ENCODE measurements at places on chromosomes 3 and 15.

GRCh38 chr3:9185701-9186100, 63.7 kb downstream of the SRGAP3 start:
- no peak for DNase-seq

- no peak for DNase-seq
Observed at GRCh38 chr3:197847866-197848401, 56.9 kb downstream of the LRCH3 start.

DNA sequence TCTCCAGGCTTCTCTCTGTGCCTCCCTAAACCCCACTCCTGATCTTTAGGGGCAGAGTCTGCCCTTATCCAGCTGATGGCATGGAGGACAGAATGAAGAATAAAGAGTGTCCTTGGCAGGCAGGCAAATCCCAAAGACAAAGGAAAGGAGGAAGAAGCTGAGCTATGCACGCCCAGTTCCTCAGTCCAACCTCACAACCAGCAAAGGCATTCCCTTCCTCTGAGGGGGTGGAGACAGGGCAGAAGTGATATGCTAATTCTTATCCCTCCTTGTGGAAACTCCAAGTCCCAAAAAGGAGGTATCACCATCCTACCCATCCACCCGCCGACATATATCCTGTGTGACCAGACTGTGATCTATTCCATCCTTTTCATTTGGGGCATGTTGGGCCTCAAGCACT, 10.5 kb upstream of the CCDC54 start:
- DNase-seq, result no peak

DNA sequence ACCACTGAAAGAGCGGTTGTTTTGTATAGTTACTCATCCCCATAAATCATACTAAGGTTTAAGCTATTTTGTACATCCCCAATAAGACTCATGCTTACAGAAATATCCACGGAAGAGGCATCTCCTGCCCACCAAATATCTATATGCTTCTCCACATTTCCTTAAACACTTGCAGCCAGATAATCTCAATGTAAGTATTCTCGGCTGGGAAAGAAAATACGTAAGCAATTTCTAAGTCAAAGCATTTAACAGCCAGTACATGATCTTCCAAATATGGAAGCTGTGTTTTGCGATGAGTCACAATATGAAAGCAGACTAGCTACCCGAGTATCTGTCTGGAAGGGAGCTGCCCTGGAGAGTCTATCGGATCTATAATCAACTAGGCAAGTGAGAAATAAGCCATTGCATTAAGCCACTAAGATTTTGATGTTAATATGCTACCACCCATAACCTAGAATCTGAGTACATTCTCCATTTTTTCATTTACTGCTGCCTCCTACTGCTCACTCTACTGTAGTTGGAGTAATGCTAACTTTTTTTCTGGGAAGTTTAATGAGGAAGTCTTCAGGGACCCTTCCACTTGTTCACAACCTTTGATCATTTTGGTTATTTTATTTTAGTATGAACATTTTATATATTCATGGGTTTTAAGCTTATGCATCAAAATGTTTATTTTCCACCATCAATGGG, 26.9 kb upstream of the ZMAT3 start:
- DNase-seq, result no peak

DNA sequence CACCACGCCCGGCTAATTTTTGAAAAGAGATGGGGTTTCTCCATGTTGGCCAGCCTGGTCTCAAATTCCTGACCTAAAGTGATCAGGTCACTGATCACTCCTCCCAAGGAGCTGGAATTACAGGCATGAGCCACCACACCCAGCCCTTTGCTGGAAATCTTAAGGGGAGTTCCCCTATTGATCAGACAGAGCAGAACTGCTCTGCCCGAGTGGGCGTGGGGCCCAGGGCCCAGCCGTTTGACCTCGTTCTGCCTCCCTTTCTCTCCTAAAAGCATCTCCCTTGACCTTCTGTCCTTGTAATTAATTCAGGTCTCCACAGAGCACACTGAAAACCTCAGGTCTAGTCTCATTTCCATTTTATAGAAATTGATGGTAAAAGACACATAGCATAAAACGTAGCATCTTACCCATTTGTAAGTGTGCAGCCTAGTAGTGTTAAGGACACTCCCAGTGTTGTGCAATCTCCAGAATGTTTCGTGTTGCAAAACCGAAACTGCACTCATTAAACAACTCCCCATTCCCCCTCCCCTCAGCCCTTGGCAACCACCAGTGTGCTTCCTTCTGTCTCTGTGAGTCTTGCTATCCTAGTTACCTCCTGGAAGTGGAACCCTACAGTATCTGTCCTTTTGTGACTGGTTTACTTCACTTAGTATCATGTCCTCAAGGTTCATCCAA, 89.3 kb downstream of the SLCO3A1 start:
- no peak for DNase-seq

DNA sequence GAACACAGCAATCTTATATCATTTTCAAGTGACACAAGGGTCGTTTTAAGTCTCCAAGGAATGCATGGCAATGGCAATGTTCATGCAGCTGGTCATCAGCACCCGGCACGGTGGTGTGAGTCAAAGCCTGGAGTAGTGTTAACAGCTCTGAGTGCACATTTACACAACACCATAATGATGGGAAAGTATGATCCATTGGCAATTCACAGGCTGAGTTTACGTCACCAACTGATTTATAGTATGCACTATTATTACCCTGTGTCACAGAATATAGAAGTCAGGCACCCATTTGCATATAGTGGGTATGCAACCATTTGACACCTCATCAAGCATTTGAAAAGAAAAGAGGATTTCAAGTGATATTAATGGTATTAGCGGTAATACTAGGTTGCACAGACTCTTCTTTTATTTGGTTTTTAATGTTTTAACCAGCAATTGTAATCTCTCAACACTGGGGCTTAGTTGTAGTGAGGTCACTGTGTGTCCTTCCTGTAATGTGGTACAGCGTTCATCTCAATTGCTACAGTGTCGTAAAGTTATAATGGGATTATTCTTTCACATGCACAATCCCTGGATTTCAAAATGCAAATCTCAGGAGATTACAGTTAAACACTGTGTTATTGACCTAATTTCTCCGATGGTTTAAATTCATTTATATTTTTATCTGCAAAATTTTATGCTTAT, 113.8 kb downstream of the C3orf38 start:
- no peak for DNase-seq

DNA sequence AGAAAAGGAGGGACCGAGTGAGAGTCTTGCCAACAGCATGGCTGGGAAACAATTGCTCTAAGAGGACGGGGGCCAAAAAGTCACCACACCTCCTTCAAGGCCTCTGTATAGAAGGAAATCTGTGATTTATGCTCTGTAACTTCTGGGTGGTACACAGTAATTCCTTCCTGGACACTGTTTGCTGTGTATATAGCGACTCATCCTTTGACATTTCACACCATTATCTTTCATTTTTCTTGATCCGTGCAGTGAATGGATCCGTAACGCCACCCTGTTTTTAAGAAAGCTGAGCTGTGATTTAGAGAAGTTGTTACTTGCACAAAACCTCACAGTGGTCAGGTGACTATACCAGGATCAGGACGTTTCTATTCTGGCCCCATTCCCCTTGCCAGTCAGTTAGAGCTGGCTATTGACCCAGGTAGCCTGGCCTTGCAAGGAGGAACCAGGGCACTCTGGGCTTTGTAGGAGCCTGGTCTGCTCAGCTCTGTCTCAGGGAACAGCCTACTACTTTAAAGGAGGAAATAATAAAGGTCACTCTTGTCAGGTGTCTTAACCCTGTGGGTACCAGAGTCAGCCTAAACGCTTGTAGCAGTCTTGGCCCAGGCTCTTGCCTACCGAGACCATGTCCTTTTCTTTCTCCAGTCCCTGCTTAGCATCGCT, 86.5 kb upstream of the MYZAP start:
- no peak for DNase-seq

DNA sequence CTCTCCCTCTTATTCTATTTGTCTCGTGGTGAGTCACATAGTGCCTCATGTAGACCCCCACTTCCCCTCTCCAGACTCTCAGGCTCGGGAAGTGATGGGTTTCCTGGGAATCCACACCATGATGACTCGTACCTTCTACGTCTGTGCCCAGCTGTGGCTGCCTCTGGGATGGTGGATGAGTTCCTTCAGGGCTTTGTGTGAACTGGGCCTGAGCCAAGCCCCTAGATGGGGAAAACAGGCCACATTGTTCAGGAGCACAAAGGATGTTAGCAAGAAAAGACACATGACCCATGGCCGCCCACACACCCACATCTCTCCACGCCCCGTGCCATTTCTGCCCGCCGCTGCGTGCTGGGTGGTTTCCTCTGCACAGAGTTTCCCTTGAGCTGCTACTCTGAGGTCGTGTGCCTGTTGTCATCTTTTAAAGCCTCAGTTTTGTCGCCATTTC, 10.5 kb downstream of the ISG20 start:
- peak; percentile 80 for DNase-seq

DNA sequence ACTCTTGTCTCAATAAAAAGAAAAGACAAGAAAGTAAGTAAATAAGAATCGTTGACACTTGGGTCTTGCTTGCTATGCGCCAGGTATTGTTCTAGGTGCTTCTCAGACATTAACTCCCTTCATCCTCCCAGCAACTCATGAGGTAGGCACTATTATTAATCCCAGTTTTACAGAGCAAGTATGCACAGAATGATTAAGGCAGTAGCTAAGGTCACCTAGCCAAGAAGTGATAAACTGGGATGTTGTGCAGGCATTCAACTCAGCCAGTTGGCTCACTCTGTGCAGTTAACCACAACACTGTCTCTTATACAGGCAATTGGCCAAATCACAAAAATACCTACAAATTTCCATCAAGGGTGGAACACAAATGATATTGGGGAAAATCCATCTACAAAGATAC, 1.7 kb upstream of the C3orf33 start:
- no peak for DNase-seq

DNA sequence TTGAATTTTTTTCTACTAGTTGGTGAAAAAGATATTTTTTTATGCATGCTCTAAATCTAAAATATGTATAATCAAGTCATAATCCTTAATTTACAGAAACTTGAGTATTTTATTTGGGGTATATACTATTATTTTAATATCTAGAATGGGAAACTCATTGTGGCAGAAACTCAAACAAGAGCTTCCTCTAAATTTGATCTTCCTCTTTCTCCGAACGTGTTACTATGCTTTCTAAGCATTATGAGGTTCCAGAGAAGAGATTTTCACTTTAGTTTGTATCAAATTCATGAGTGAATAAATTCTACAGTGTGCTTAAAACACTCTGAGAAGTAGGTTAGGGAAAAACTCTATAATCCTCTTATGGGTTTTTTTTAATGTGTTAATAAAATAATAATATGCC, 173.1 kb downstream of the POTEB3 start:
- DNase-seq, result no peak

GRCh38 chr15:34796847-34797435, 1.6 kb upstream of the ACTC1 start:
- no peak for DNase-seq

GRCh38 chr3:176521531-176522175, 675.6 kb downstream of the TBL1XR1 start:
- DNase-seq, result no peak

GRCh38 chr15:79897701-79898113, 893 bp upstream of the MTHFS start:
- no peak for DNase-seq

DNA sequence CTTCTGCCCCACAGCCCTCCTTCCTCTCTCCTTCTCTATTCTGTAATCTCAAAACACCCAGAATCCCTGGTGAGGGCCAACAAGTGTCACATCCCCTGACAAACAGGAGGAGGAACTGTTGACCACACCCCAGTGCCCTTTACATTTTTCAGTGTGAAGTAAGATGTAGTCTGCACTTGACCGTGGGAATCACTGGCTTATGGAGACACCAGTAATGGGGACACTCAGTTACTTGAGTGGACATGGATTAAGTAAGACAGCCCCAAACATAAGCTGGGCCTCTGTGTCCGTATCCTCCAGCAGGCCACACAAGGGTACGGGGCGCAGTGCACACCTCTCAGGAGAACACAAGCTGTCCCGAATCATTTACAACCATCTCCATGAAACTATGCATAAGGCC, 28.4 kb upstream of the LIMD1 start:
- no peak for DNase-seq

DNA sequence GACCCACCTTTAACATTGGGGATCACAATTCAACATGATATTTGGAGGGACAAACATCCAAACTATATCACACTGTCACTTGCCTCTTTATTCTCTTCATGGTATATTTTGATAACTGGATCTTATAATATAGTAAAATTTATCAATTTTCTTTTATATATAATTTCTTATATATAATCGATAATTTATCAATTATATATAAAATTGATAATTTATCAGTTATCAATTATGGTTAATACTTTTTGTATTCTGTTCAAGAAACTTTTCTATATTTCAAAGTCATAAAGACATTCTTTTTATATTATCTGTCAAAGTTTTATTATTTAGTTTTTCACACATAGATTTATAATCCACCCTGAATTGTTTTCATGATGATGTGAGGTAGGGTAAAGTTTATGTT, 132.9 kb downstream of the ZNF280D start:
- no peak for DNase-seq

- no peak for DNase-seq
Observed at GRCh38 chr15:39156646-39157250, 424.1 kb upstream of the THBS1 start.

DNA sequence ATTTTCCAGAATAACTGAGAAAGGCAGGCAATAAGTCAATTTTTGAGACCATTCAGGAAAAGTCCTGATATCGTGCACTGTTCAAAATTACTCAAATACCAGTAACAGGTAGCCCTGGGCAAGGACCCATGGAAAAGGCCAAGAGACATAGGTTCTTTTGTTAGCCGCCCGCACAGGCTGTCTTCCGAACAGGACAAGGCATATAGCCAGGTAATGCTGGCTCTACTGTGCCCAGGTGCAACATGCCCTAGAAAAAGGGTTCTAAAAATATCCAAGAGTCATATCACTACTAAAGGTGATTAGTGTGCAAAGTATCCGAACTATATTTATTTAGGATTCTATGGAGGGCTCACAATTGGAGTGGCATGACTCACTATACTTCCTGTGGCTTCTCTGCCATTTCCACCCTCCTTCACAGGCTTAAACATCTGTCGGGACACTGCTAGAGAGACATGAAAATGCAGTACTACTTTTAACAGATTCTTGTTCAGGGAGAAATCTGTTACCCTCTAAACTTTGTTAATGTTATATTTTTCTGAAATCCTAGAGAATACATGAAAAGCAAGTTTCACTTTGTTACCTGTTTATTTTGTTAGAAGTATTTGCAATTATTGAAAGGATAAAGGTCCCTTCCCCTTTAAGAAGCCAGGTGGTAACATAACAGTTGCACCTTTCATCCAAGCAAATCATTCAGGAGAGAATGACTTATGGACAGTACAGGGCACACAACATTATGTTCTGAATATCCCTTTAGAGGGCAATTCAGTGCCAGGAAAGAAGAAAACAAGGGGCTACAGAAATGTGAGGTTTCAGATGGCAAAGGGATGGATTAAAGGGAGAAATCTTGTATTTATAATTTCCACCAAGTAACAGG, 293.3 kb upstream of the THBS1 start:
- no peak for DNase-seq

DNA sequence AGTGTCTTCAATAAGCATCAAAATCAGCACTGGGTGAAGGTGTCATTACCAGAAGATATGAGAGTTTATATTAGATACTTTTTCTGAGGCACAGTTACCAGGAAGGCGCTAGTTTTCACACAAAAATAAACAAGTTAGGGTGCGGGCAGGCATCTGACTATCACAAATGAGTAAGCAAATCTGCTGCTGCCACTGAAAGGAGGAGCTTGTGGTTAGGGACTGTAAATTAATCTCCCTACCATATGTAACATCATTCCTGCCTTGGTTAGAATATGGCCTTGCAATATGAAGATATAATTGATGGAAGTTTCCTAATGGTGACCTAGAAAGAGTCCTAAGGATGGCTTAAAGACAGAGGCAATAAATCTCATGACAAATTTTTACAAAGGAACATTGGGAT, 19.5 kb upstream of the EID1 start:
- no peak for DNase-seq

Data from SW 1271 (cell line).